ENCODE measurements at places on chromosomes 12 and 14.

- no peak for DNase-seq
These were observed 390.3 kb downstream of the AACS start for GRCh38 chr12:125455556-125455955.

DNA sequence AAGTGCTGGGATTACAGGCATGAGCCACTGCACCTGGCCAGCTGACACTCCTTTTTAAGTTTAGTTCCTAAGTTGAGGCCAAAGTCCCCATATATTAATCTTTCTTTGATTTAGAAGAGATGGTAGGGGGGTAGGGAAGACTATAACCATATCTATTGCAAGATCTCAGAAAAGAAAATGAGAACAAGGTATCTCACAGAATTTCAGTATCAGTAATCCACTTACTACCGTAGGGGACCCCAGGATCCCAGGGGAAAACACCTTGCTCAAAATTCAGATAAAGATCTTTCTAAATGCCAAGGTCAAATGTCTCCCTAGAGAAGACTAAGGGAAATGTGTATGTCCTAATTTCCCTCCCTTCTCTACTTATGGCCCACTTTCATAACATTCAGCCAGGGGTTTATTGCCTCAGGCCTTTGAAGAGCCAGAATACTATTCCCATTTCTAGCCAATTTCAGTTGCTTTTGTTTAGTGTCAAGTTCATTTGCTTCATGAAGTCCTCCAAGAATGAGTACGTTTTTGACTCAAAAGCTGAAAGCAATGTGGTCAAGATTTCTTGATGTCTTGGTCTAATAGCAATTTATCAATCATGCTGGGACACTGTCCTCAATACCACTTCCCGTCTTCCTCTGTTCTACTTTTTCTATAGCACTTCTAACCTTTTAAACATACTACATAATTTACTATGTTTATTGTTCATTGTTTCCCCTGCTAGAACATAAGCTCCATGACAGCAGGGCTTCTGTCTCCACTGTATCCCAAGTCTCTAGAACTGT is 86.3 kb downstream of the DCAF5 start:
- no peak for DNase-seq

- no peak for DNase-seq
These were observed 5.4 kb downstream of the TCL1B start for GRCh38 chr14:95691591-95691990.

DNA sequence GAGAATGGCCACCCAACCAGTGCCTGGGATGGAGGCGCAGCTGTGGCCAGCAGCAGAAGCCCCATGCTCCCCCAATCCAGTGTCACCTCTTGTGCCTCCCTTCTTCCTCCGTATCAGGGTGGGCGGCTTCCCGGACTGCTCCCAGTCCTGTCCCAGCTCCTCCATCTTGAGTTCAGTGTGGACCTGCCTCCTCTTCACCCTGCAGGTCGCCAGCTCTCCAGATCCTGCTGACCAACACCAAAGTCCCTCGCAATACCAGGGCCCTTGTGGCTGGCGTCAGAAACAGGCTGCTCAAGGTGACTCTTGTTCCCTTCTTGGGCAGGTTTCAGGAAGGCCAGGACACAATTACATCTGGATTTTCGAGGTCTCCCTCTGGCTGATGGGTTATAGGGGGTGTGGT is 17.0 kb downstream of the MVK start:
- no peak for DNase-seq

- DNase-seq = no peak
These were observed 22.7 kb downstream of the SLC38A1 start for GRCh38 chr12:46246021-46246700.

- DNase-seq = no peak
These were observed 29.1 kb downstream of the IFNG-AS1 start for GRCh38 chr12:68018315-68018714.

- no peak for DNase-seq
These were observed 1083.7 kb upstream of the FLRT2 start for GRCh38 chr14:84446250-84446649.

DNA sequence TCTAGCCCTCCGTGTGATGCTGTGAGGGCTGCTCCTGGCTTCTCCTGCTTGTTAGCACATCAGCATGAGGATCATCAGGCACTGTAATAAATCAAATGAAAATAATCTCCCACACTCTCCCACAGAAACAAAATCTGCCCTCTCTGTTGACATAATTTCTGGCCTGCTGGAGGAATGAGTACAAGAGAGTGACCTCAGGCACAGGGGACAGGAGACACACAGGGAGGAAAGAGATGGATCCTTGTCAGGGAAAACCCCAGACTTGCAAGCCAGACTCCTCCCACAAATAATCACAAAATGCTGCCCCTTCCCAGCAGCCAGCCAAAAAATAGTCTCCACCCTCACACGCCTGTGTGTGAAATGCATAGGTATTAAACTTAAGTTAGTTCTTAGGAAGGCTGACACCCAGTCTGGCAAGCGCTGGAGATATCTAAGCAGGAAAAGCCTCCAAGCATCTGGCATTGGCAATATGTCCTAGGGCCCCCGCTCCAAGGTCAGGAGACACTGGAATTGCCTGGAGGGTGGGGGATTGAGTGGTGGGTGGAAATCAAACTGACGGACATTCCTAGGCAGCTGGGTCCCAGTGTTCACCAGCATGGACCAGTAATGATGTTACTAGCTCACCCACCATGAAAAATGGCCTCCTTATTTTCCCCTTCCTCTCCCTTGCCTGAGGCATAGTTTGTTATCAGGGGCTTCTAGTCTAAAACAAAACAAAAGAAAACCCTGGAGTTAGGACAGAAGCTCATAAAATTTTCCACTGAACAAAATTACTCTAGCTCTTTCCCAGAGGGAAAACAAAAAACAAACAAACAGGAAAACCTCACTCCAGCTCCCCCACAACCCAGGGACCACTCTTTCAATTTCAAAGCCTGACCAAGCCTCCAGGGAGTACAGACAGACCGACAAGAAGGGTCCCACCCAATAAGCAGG is 22.0 kb downstream of the SMUG1 start:
- no peak for DNase-seq

GRCh38 chr12:116813271-116814041 is 67.8 kb downstream of the HRK start:
- DNase-seq = no peak

DNA sequence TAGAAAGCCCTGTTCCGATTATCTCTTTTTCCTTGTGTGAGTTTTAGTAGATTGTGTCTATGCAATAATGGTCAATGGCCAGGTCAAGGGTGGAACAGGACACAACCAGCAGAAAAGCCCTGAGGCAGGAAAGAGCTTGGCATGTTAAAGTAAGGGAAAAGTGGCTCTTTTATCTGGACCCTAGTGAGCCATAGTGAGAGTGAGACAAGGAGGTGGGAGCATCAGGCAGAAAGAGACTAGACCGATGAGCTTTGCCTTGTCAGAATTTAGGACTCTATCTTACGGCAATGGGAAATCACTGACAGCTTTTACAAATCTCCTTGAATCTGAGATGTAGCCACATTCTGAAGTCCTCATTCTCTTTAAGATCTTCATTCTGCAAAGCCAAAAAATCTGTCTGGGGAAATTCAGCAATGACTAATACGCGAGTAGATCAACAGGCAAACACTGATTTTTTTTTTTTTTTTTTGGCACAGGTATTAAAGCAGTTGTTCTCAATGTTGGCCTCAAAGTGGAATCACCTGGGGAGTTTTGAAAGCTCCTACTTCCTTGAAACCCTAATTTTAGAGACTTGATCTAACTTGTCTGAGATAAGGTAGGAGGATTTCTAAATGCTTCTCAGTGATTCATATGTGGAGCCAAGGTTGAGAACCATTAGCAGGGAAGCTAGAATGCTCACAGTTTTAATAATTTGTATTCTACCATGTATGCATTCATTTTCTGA is 33.9 kb downstream of the TMEM19 start:
- no peak for DNase-seq

DNA sequence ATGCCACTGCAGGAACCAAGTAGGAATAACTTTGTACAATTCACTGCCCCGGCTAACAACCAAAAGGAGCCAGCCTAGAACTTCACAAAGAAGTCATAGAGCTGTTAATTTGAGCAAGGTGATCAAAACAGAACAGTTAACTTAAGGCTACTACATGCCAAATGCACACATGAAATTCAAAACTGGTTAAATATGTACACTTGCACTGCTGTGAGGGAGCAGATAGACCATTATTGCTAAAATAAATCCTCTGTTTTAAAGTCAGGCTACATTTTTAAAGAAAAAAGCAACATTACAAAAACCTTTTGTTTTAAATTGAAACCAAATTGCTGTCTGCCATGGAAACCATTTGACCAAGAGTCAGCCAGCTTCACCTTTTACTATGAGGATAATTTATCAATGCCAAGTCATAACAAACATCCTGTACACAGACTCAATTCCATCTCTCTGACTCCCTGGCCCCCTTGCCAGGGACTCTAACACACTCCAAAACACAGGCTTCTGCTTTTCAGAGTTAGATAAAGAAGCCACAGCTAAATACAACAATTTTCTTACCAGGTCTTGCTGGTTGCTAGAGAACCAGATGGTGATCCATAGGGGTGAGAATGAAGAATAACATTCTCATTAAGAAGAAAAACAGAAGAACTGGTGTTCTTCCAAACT is 84.0 kb downstream of the LRP6 start:
- no peak for DNase-seq

- DNase-seq = no peak
These were observed 16.5 kb downstream of the UBE3B start for GRCh38 chr12:109493938-109494337.

GRCh38 chr12:48351022-48351708 is 446 bp upstream of the ZNF641 start:
- DNase-seq = no peak

DNA sequence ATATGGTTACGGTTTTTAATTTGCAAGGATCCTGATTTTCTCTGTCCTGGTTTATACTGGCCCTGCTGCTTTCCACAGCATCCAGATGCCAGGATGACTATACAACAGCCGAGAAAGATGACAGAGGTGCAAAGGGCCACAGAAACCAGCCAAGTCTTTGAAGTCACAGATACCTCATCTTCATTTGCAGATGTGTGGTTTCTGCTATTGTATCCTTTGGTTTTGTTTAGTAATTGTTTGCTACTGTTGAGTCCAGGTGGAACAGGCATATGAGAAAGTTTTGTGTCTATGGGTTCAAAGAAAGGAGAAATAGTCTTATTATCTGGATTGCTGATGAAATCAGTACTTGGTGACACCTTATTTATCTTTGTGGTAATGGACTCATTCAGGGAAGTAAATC is 17.3 kb upstream of the KLHL42 start:
- no peak for DNase-seq

- DNase-seq = no peak
These were observed 9.8 kb downstream of the KLHDC1 start for GRCh38 chr14:49702725-49703124.

- DNase-seq = no peak
These were observed 64.7 kb downstream of the PPP2R5E start for GRCh38 chr14:63478437-63478852.

DNA sequence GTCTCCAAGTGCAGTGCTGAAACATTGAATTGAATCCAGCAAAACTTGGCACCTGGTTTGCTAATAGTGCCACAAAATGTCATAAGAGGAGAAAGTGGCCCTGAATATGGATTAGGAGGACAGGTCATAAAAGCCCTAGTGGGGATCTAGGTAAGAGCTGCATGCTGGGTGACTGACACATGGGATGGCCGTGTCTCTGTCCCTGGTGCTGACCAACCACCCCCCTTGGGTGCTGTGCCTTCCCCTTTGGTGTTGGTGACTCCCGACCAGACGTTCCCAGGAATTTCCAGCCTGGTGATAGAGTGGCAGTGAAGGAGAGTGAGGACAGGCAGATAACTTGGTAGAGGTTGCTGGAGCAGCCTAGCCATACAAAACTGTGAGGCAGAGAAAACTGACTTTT is 142.8 kb downstream of the VRK1 start:
- DNase-seq = no peak

- DNase-seq = no peak
These were observed 116.1 kb downstream of the PLEKHA5 start for GRCh38 chr12:19245666-19246065.

- no peak for DNase-seq
These were observed 182.6 kb downstream of the PIK3C2G start for GRCh38 chr12:18443768-18444437.

DNA sequence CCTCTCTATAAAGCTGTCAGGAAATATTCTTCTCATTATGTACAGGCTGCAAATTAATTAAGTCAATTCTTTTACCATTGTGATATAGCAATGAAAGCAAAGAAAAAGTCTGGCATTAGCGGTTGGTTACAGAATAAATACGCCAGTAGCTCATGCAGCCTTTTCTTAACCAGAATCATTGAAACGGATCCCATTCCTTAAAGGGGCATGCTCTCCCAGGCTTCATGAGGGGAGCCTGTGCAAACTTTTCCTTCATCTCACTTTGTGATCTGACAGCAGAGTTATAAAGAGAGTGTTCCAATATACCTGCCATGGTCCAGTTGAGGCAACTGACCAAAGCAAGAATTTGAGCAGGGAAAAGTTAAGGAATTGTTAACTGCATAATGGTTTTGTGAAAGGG is 337.7 kb downstream of the EMP1 start:
- no peak for DNase-seq

- DNase-seq = no peak
These were observed 3.6 kb upstream of the KRT6A start for GRCh38 chr12:52496590-52497071.

DNA sequence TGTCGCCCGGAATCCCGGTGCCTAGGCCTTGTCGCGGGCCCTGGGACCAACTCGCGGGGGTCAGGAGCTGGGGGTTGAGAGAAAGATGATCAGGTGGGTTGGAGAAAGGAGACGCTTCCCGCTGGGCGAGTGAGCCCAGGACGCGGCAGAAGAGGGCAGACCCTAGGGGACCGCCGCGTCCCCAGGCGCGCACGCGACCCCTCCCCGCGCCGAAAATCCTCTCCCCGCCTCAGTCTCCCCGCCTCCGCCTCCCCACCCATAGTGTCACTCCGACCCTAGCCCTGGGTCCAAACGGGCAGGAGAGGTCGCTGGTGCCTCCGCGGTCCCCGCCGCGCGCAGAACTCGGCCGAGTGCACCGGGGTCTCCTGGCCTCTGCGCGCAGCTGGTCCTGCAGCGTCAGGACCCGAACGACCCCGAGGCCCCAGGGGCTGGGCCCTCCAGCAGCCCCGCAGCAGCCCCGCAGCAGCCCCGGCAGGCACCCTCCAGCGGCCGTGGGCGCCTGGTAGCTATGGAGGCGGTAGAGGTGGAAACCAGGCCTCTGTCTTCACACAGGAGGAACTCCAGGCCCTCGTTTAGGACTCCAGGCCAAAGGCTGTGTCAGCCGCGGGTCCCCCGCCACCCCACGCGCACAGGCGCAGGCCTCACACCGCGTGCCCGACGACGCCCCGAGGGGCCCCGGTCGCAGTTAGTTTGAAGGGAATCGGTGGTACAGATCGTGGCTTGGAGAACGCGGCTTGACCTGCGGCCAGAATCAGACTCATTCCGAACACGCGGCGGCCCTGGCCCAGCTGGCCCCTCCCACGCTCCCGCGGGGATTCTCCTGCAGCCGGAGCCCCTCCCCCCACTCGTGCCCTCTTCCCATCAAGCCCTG is 60.1 kb upstream of the EIF5 start:
- DNase-seq = no peak

DNA sequence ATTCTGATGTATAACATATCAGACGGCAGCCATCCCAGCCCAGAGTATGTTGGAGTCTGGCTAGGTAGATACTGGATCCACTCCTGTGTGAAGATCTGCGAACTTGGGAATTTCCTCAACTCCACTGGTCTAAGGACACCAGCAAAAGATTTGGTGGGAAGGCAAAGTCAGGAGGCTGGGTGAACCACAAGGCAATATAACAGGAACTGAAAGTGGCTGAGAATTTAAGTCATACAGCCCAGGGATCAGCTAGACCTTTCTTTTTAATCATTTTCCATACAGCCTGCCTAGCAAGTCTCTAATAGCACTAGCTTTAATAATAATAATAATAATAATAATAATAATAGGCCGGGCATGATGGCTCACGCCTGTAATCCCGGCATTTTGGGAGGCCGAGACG is 34.8 kb downstream of the BRAP start:
- DNase-seq = no peak

All from stimulated activated CD4-positive, alpha-beta T cell treated with anti-CD3 and anti-CD28 coated beads, Interleukin-12 subunit alpha, Interleukin-12 subunit beta, amount 100 ng/mL, for 24 hours (primary cell).